ENCODE measurements at places on chromosomes 3 and 15.

- no peak for DNase-seq
These were observed 25.5 kb upstream of the ATP8B4 start for GRCh38 chr15:50144341-50145120.

DNA sequence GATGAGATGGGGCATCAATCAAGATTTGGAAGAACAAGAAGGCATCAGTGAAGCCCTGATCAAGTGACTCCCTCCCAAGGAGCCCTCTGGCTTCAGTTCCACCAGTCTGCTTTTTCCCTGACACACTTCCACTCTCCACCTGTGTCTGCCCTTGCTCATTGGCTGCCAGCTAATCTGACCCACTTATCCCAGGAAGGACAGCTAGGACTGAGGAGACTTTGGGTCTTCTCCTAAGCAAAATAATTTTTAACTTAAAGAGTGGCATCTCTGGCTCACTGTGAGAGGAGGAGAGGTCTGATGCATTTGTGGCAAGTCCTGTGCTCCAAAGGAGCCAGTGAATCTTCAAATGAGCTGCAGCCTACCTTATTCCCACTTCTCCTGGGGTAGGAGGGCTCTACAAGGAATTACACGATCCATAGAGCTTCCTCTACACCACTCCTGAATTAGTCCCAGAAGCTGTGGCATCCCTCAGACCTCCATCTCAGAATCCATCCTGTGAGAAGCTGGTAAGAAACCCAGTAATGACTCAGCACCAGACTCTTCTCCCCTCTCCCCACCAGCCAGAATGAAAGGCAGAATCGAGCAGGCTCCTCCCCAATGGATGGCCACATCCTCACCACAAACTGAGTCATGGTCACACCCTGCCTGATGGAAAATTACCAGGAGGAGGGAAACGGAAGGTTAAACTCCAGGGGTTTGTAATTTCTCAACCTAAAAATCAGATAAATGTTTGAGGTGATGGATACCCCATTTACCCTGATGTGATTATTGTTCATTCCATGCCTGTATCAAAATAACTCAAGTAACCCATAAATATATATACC lies 6.3 kb upstream of the PKM start:
- peak; percentile 59 for DNase-seq

DNA sequence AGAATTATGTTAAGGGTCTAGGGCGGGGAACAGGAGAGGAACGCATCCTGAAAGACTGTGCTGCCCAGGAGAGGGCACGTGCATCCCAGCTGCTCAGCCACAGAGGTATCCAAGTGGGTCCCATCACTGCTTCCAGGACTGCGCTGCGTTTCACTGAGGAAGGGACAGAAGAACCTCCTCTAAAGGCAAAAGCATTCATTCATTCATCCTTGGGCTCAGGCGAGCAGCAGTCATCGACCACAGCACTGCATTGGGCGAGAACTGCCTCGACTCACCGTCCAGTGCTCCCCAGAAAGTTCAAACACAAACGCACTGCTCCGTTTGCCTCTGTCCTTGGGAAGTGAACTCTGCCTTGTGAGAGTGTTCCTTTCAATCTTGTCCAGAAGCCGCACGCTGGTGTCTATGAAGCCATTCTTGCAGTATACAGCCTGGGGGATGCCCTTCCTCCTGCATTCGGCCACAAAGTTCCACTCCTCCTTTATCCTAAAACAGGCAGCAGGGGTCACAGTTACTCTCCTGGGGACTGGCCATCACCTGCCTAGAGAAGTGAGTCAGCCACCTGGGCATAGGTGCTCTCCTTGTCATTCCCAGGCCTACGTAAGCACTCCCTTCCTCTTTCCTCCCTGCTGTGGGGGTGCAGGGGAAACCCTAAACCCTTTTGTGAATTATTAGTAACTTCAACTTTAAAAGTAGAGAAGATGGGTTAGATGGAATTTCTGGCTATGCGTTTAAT lies 21.2 kb downstream of the LRRC2 start:
- no peak for DNase-seq

GRCh38 chr3:187572441-187572840 lies 97.8 kb downstream of the SST start:
- no peak for DNase-seq

DNA sequence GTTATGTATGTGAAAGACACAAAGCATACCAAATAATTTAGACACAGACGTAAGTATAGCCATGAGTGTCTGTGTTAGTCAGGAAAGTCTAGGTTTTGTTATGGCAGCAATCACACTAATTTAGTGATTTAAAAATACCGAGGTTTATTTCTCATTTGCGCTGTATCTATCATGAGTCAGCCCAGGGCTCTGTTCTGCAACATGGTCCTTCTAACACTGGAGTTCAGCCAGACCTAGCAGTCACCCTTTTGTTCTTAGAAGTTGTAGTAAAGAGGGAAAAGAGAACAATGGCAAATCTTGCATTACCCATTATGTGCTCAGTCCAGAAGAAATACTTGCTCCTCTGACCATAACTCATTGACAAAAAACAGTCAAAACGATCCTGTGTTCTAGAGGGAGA lies 311.5 kb downstream of the NLGN1 start:
- no peak for DNase-seq
